ENCODE measurements at places on chromosomes 16 and 17. TPM values are rescaled to one million over a fixed set of nuclear protein-coding genes. Genes with fewer than 3 reads are reported as not detected.

FOXC2 gene
- total RNA-seq: not detected

KRT17 gene
- total RNA-seq: not detected

KCNH6 gene
- not detected for total RNA-seq

NGFR gene
- 0.33 TPM for total RNA-seq

KRT20 gene
- not detected for total RNA-seq

KRT39 gene
- not detected for total RNA-seq

SREBF1 gene
- 186 TPM for total RNA-seq

HYDIN gene
- total RNA-seq: not detected

AANAT gene
- not detected for total RNA-seq

KRTAP4-6 gene
- not detected for total RNA-seq

CENPX gene
- total RNA-seq: 52.7 TPM

PSMB10 gene
- total RNA-seq: 241 TPM

CCL8 gene
- total RNA-seq: not detected

CLDN6 gene
- total RNA-seq: not detected

RHBDL3 gene
- total RNA-seq: 0.45 TPM

PMM2 gene
- total RNA-seq: 41.8 TPM

ZNF764 gene
- 16.8 TPM for total RNA-seq

SKAP1 gene
- total RNA-seq: 132 TPM

DNAI2 gene
- total RNA-seq: 2.5 TPM

TSNAXIP1 gene
- total RNA-seq: 0.20 TPM

ZG16 gene
- not detected for total RNA-seq

ZFPM1 gene
- 15.4 TPM for total RNA-seq

MEOX1 gene
- 4.2 TPM for total RNA-seq

Data from activated CD4-positive, alpha-beta memory T cell treated with anti-CD3 and anti-CD28 coated beads, Interleukin-2, amount 10 ng/mL, durations not matched to agents 7 days and 5 days (primary cell).